Dermis blood vessel endothelial cell (primary cell): ENCODE measurements at places on chromosomes 7 and 10. TPM values are rescaled to one million over a fixed set of nuclear protein-coding genes. Genes with fewer than 3 reads are reported as not detected.

The COL17A1 gene
- total RNA-seq = 0.34 and 0.84 TPM in 2 replicates

The GPC2 gene
- total RNA-seq = 2.8 and 4.4 TPM in 2 replicates

The GDF2 gene
- total RNA-seq = not detected in 2 replicates

The UCN3 gene
- total RNA-seq = not detected in 2 replicates

The FZD1 gene
- total RNA-seq = 3.6 and 6.0 TPM in 2 replicates

The NRCAM gene
- 9.2 and 16.0 TPM in 2 replicates for total RNA-seq

The AKR1D1 gene
- total RNA-seq = not detected in 2 replicates

The MMD2 gene
- not detected in 2 replicates for total RNA-seq

The CCZ1 gene
- 73.1 and 80.2 TPM in 2 replicates for total RNA-seq

The OR9A2 gene
- total RNA-seq = not detected in 2 replicates
